ENCODE measurements at places on chromosomes 12 and 14. TPM values are rescaled to one million over a fixed set of nuclear protein-coding genes. Genes with fewer than 3 reads are reported as not detected.

DNA sequence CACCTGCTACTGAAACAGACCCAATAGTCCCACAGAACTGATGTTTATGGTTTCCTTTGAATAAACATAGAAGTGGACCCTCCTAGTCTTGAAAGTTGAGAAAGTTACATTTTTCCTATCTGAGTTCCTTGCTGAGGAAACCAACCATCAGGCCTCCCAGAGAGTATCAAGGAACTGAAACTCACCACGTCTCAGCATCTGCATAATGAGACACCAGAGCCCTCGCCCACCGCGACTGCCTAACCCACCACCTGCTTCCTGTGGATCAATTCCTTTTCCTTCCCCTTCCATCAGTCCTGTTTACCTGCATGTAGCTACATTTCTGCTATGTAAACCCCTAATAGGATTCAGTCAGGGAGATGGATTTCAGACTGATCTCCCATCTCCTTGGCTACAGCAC lies 443.2 kb upstream of the TMEM132C start:
- no peaks in the 10 kb centered on the region for H3K27me3 ChIP-seq
- no peak overlapping the region for H3K4me3 ChIP-seq
- no peaks in the 10 kb centered on the region for H3K36me3 ChIP-seq
- H3K27ac ChIP-seq: no peak overlapping the region
- no peaks in the 10 kb centered on the region for H3K4me1 ChIP-seq
- DNase-seq: no peak

- no peaks in the 10 kb centered on the region for H3K27me3 ChIP-seq
- H3K4me3 ChIP-seq: no peak overlapping the region
- DNase-seq: no peak
- no peaks in the 10 kb centered on the region for H3K4me1 ChIP-seq
Observed at GRCh38 chr12:105348561-105348960, 18.1 kb downstream of the C12orf75 start.

DNA sequence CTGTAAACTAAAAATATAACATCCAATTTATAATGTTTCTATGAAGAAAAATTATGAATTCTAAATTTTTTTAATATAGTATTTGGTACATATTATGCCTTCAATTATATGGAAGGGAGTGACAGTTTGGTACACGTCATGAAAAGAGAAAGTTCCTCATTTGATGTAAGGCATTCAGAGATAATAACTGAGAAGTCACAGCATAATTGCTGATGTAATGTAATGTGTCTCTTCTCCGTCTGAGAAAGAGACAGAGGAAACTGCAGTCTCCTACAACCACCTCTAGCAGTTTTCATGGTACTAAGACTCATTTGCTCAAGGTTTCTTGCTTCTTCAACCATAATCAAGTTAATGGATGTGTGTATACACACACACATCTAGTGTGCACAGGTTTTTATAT lies 2.3 kb upstream of the CD69 start:
- H3K27ac ChIP-seq: no peak overlapping the region
- peaks cover 59% of the 10 kb centered on the region for H3K4me1 ChIP-seq
- no peak overlapping the region for H3K4me3 ChIP-seq

Gene IQSEC3
- total RNA-seq: 0.91 TPM

Data from CD4-positive, alpha-beta memory T cell (primary cell).